Glomerular endothelial cell (primary cell): ENCODE measurements at places on chromosomes 6 and 20. TPM values are rescaled to one million over a fixed set of nuclear protein-coding genes. Genes with fewer than 3 reads are reported as not detected.

GRCh38 chr20:22626496-22626895, 42.1 kb upstream of the FOXA2 start:
- DNase-seq, result no peak

DNA sequence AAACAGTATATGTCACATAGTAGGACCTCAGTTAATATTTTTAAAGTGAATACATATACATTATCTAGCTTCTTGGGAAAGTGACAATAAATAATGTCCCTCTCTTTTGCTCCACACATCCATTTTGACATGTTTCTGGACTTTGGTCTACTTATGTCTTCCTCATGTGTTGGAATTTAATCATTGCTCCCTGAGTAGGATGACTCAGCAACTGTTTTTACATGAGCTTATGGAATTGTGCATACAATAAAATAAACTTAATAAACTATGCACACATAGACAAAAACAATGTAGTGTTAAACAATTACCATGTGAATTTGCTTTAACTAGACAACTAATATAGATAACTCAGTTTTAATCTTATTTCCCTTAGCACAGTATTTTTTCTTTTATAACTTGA, 503.8 kb downstream of the TFAP2B start:
- no peak for DNase-seq

GRCh38 chr6:26231006-26231587, 133.9 kb upstream of the BTN3A2 start:
- DNase-seq, result no peak

DNA sequence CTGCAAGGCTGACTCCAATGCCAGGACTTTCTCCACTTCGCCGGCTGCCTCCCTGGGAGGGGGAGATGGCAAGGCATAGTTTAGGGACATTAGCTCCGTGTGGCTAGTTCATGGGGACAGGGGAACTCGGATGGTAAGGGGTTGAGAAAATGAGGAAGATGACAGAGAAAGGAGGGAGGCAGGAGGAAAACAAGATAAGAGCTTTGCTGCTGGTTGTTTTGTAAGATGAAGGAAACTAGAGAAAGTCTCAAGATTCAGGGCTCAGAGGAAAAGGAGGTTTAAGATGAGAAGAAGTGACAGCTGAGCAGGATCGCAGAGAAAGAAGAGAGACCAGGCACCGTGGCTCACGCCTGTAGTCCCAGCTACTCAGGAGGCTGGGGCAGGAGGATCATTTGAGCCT, 180.9 kb upstream of the RREB1 start:
- DNase-seq, result no peak

GRCh38 chr20:61514396-61514795, 262.3 kb downstream of the CDH4 start:
- DNase-seq, result no peak

DNA sequence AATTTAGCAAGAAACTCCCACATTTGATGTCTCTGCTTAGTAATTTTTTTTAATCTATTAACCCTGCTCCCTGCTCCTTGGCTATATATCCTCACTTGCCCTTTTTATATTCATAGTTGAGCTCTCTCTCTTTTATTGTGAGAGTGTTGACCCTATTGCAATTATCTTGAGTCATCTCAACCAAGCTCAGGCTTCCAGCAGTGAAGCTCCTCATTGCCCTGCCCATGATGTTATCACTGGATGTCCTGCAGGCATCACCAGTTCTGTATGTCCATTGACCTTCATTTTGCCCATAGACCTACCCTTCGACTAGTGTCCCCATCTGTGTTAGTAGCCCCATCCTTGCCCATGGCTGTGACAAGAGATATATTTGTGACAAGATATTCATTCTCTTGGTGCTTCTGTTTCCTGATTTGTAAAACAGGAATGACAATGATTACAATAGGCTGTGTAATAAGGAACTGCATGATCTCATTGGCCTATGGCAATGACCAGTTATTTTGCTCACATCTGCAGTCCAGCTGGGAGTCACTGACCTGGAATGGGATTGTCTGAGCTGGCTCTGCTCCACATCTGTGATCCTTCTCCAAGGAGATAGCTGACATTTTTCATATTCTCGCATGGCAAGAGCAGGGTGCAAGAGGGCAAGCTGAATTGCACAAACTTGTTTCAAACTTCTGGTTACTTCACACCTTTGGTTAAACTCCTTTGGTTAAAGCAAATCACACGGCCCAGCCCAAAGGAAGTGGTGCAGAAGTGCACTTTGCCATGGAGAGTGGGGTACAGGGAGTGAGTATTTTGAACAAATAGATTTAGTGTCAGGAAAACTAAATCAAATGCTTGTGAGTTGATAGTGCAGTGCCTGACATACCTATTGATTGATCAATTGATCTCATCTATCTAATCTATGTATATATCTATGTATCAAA, 47.7 kb upstream of the CST5 start:
- no peak for DNase-seq

Gene WFDC11
- total RNA-seq, result not detected in 2 replicates
